Body of pancreas (tissue), 4 donors: ENCODE measurements at places on chromosomes 5 and 9.

DNA sequence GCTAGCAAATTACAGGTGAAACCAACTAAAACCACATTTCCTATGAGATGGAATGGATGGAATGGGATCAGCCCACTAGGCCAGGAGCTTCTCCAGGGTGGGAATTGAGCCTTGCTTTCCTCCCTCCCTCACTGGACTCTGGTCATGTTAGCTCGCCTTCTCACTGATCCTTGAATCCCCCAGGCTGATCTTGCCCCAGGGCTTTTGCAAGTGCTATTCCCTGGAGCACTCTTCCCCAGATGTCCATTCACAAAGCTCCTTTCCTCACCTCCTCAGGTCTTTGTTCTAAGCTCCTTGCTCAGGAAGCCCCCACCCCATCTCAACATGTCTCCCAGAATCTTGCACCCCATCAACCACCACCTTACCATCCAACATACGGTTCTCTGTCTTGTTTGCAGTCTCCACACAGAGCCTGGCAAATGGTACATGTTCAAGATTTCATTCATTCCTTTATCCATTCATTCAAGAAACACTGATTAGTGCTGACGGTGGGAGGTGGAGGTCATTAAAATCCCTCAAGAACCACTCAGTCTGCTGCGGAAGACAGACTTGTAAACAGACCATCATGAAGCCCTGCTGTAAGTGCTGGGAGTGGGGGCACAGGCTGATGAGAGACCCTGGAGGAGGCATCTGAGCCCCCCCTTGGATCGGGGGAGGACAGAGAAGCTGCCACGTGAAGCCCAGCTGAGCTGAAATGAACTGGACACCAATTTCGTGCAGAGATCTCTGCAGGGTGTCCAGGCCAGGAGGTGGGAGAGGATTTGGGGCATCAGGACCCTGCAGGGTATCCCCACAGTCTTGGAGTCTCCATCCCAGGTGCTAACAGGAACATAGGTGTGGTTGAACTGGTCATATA lies 141.7 kb downstream of the BARX1 start:
- no peak overlapping the region for H3K4me3 ChIP-seq
- DNase-seq = no peak
- no peaks in the 10 kb centered on the region for H3K4me1 ChIP-seq
- no peaks in the 10 kb centered on the region for H3K36me3 ChIP-seq

DNA sequence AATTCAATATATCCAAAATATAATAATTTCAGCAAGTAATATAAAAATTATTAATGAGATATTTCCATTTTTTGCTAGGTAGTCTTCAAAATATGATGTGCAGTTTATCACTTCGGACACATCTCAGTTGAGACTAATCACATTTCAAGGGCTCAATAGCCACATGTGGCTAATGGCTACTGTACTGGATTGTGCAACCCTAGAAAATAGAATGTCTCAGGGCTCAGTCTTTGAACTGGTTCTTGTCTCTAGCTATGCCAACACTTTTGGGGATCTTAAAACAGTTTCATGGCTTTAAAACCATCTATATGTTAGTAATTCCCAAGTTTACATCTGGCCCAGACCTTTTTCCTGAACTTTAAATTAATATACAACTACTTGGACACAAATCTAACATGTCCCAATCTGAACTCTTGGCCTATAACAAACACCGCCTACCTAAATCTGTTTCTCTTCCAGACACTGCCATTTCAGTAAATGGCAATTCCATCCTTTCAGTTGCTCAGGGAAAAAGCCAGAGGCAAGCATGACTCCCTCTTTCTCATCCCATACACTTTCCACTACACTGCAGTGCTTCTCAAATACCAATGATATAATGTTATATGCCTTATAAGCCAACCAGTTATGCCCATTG lies 18.8 kb downstream of the PTAR1 start:
- no peaks in the 10 kb centered on the region for H3K27me3 ChIP-seq
- H3K4me3 ChIP-seq = no peak overlapping the region
- peaks cover 9% of the 10 kb centered on the region for H3K4me1 ChIP-seq
- no peak for DNase-seq
- no peaks in the 10 kb centered on the region for H3K36me3 ChIP-seq

DNA sequence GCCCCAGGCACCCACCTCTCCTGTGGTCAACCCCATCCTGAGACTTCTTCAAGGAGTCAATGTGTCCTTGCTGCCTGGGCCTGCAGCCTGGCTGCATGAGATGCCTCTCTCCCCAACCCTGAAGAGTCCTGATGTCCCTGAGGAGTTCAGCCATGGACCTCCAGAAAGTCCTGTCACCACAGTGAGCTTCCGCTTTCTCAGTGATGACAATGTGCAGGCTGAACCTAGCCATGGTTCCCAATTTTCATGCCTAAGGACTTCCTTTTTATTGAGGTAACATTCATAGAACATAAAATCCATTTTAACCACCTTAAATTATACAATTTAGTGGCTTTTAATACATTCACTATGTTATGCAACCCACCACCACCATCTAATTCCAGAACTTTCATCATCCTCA lies 29.1 kb downstream of the DAP start:
- no peaks in the 10 kb centered on the region for H3K36me3 ChIP-seq
- peaks cover 76% of the 10 kb centered on the region for H3K4me1 ChIP-seq
- no peak for DNase-seq
- no peak overlapping the region for H3K4me3 ChIP-seq

DNA sequence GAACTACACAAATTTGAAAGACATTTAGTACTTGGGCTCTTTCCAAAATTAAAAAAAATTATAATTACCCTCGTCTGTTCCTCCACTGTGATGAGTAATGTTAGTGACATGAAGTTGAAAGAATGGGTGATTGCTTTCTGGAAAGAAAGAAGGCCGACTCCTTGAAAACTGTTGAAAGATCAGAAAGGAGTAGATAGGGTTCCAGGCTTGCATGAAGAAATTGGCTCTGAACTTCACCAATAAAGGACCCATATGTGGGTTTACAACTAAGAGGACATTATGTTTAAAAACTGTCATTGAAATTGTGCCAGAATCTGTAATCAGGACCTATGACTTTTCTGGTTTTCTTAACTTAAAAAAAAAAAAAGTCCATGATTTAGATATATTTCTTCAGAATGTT lies 20.7 kb upstream of the MOCS2 start:
- no peak overlapping the region for H3K4me3 ChIP-seq
- no peaks in the 10 kb centered on the region for H3K36me3 ChIP-seq
- no peak for DNase-seq
- no peak overlapping the region for H3K27ac ChIP-seq
- H3K27me3 ChIP-seq = no peaks in the 10 kb centered on the region
- H3K4me1 ChIP-seq = no peaks in the 10 kb centered on the region

- H3K27me3 ChIP-seq = no peaks in the 10 kb centered on the region
- no peak overlapping the region for H3K4me3 ChIP-seq
- no peaks in the 10 kb centered on the region for H3K36me3 ChIP-seq
- no peak overlapping the region for H3K27ac ChIP-seq
- H3K4me1 ChIP-seq = no peaks in the 10 kb centered on the region
These were observed 420.6 kb upstream of the TYRP1 start for GRCh38 chr9:12272471-12273120.

DNA sequence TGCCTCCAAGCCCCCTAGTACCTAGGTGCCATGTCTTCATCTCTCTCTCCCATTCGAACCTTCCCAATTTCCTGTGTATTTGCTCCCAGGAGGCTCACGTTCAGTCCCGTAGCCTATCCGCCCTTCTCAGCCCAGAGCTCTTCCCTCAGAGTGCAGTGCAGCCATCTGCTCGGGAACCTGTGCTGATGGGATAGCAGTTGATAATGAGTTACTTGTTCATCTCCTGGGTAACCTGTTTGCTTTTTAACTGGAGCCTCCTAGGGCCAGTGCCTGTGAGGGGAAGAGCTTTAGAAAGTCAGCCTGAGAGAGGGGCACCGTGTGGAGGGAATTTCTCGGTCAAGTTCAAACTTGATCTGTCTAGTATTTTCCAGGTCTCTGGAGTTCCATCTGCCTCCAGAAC lies 229.8 kb upstream of the IL12B start:
- no peaks in the 10 kb centered on the region for H3K27me3 ChIP-seq
- H3K27ac ChIP-seq = no peak overlapping the region
- no peaks in the 10 kb centered on the region for H3K4me1 ChIP-seq
- no peak for DNase-seq
- H3K36me3 ChIP-seq = no peaks in the 10 kb centered on the region

- no peaks in the 10 kb centered on the region for H3K4me1 ChIP-seq
- DNase-seq = no peak
- no peak overlapping the region for H3K4me3 ChIP-seq
- H3K27ac ChIP-seq = no peak overlapping the region
- H3K36me3 ChIP-seq = no peaks in the 10 kb centered on the region
These were observed 160.5 kb downstream of the DOCK2 start for GRCh38 chr5:169797577-169797976.

- no peak overlapping the region for H3K4me3 ChIP-seq
- H3K27me3 ChIP-seq = no peaks in the 10 kb centered on the region
- no peak for DNase-seq
- H3K36me3 ChIP-seq = no peaks in the 10 kb centered on the region
- H3K4me1 ChIP-seq = peaks cover 5% of the 10 kb centered on the region
These were observed 17.5 kb downstream of the FBP2 start for GRCh38 chr9:94576131-94576530.

DNA sequence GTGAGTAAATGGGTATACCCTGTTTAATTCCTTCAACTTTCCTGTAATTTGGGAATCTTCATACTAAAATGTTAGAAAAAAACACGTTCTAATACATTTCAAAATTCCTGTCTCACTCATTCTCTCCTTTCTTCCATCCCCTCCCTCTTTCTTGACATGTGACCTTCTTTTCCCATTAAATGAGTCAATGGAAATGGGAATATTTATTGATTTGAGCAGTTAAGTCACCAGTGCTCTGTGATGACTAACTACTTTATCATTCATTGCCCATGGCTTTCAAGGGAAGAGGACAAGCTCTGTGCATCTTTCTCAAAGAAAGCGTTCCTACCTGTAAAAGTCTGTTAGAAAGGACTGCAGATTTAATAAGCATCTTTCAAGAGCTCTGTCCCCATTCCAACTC lies 144.4 kb upstream of the MAP3K1 start:
- DNase-seq = no peak
- H3K4me1 ChIP-seq = peaks cover 21% of the 10 kb centered on the region
- H3K27me3 ChIP-seq = no peaks in the 10 kb centered on the region
- peak overlapping the region; percentile 72 for H3K27ac ChIP-seq
- no peaks in the 10 kb centered on the region for H3K36me3 ChIP-seq
- H3K4me3 ChIP-seq = no peak overlapping the region

- DNase-seq = peak; percentile 86
- H3K4me3 ChIP-seq = peak overlapping the region; percentile 78
- H3K36me3 ChIP-seq = no peaks in the 10 kb centered on the region
- peak overlapping the region; percentile 91 for H3K27ac ChIP-seq
- H3K27me3 ChIP-seq = no peaks in the 10 kb centered on the region
These were observed 809 bp downstream of the SLC44A1 start for GRCh38 chr9:105245029-105245890.

DNA sequence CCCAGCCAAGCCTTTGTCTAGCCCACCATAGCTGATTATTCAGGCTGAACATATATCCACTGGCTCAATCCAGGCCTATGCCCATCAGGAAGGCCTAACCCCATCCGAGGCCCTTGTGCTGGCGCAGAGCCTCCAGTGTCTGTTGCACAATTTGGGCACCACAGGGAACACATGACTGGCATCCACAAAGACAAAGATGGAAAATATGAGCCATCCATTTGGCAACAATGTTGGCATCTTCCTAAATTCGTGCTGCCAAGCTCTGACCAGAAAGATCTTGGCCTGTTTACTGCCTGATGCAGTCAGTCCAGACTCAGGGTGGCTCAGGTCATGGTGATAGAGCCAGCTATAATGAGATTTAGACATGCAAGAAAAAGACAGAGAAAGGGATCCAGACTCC lies 233.8 kb downstream of the PIK3R1 start:
- no peak overlapping the region for H3K27ac ChIP-seq
- no peaks in the 10 kb centered on the region for H3K36me3 ChIP-seq
- no peaks in the 10 kb centered on the region for H3K27me3 ChIP-seq
- DNase-seq = no peak
- H3K4me3 ChIP-seq = no peak overlapping the region
- H3K4me1 ChIP-seq = no peaks in the 10 kb centered on the region

- H3K4me3 ChIP-seq = no peak overlapping the region
- no peaks in the 10 kb centered on the region for H3K27me3 ChIP-seq
- H3K36me3 ChIP-seq = no peaks in the 10 kb centered on the region
These were observed 222.3 kb downstream of the DMRT2 start for GRCh38 chr9:1272488-1272887.

DNA sequence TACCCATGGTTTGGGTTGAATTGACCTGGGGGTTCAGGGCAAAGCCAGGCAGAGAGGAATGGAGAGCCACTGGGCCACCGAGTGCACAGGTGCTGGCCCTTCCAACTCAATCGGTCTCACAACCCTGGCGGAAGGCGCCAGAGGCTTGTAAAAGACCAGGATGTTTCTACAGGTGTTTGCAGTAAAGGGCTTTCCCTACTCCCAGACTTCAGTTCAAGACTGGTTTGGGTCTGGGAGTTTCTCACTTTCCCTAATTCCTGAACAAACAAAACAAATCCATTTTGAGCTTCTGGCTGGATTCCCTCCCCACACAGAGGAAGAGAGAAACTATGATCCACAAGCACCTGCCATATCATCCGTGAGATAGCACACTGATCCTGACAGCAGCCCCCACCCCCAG lies 125.2 kb upstream of the KLF4 start:
- H3K27me3 ChIP-seq = no peaks in the 10 kb centered on the region
- DNase-seq = no peak
- H3K36me3 ChIP-seq = no peaks in the 10 kb centered on the region
- no peaks in the 10 kb centered on the region for H3K4me1 ChIP-seq
- no peak overlapping the region for H3K27ac ChIP-seq

DNA sequence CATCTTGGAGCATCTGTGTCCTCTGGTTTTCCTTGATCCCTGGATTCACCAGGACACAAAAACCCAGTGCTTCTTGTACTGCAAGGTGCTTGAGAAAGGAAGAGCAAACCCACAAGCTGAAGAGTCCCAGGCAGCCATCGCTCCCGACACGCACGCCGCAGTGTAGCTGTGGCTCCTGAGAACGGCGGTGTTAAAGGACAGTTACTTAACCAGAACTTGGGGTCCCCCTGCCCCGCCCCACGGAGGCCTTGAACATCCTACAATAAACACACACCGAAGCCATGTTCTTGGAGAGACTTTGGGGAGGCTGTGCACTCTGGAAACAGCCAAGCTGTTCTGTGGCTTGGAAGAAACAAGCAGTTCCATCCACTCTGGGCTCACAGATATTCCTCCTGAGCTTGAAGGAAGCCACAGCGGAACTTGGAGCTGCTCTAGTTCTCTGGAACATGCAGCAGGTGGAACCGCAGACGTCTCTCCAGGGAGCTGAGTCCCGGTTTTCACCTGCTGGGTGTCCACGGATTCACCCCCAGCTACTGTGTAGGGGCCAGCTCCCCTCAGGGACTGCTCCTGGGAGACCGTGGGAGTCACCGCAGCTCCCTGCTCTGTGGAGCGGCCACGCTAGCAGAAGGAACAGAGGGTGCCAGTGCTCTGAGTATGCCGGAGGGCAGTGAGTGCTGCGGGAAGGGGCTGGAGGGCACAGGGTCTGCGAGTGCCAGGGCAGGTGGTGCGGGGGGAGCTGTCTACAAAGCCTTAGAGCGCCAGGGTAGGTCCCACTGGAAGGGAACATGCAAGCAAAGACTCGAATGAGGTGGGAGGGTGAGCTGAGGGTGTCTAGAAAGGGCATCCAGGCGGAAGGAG lies 107.3 kb downstream of the ADAMTS2 start:
- H3K27ac ChIP-seq = no peak overlapping the region
- no peaks in the 10 kb centered on the region for H3K27me3 ChIP-seq
- no peak overlapping the region for H3K4me3 ChIP-seq
- H3K4me1 ChIP-seq = no peaks in the 10 kb centered on the region
- no peak for DNase-seq

GRCh38 chr5:131381021-131381420 lies 117.2 kb downstream of the CDC42SE2 start:
- no peaks in the 10 kb centered on the region for H3K27me3 ChIP-seq
- no peak overlapping the region for H3K4me3 ChIP-seq
- H3K27ac ChIP-seq = peak overlapping the region; percentile 69
- no peak for DNase-seq
